ENCODE measurements at places on chromosomes 16 and 17.

DNA sequence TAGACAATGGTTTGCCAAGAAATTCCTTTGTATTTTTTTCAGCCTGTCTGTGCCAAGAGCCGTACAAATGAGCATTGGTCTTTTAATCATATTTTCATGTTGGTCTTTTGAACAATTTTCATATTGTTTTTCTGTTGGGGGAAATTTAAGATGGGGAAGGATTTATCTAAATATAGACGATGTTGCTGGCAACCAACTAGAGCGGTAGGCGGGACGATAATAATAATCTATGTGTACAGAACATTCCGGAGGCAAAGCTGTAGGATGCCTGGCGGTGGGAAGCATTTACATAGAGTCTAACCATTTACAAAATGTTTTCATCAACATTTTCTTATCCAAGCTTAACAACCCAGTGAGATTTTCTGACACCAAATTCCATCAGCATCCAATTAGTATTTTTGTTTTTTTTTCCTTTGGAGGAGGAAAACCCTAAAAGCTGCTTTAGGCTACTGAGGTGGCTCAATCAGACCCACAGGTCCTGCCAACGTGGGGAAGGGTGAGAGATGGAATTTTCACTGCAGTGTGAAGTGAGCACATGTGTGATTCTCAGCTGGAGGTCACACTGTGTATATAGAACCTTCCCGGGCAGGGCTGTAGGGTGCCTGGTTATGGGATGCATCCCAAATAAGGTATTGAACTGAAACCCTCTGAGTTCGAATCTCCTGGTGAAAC, 11.7 kb upstream of the SEC14L1 start:
- no peak for DNase-seq

- DNase-seq: no peak
Observed at GRCh38 chr17:60481604-60482003, 44.4 kb downstream of the APPBP2 start.

DNA sequence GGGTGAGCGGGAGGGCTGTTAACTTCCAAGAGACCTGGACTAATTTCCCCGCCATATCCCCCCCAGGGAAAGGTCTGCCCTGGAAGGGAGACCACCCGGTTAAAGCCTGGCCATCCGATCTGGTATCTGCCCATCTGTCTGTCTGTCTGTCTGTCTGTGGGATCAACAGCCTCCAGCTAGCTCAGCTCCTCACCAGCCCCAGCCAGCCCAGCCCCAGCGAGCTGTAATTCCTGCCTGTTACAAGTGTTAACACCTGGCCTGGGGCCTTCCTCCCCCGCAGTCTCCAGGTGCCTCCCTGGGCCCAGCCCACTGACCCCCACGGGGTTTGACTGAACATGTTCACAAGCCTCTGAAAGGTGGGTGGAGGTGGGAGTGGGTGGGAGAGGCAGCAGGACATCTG, 4.0 kb downstream of the WNT3 start:
- no peak for DNase-seq

GRCh38 chr16:70674221-70675014, 11.4 kb downstream of the MTSS2 start:
- DNase-seq: no peak

GRCh38 chr16:19833176-19833575, 51.5 kb downstream of the GPRC5B start:
- no peak for DNase-seq

DNA sequence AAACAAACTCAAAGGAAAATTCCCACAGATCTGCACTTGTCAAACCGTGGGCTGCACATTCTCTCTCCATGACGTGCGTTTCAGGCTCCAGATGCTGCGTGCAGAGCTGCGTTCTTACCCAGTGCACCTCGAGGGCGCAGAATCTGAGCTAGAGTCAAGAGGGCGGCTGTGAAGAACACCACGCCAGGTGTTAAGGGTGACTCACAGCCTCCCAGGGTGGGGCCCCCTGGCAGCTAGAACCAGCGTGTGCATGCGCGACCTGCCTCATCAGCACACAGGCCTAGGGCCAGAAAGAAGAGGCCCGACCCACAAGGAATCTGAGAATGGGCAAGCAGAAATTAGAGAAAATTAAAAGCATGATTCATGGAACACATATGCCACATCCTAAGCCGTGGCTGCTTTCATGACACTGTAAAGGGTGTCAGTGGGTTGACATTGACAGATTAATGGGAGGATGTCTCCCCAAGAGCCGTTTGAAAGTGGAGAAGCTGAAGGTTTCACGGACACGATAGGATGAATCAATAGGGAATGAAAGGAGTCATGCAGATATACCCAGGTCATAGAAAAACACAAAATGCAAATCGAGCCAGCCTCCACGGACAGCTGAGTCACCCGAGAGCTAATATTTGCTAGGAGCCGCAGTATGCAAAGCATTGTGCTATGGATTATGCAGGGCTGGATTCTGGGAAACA, 29.0 kb downstream of the MARCHF10 start:
- DNase-seq: no peak

DNA sequence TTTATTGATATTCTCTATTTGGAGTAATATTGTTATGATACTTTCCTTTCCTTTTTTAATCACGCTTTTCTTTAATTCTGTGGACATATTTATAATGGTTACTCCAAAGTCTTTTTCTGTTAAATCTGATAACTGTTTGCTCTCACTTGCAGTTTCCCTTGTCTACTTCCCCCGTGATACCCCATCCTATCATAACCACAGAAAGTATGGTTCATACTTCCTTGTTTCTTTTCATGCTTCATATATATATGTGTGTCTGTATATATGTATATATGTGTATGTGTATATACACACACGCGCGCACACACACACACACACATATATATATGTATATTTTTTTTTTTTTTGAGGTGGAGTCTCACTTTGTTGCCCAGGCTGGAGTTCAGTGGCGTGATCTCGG, 23.5 kb downstream of the SPECC1 start:
- no peak for DNase-seq

GRCh38 chr16:3115561-3115960, 3.2 kb downstream of the ZNF205 start:
- DNase-seq: no peak

DNA sequence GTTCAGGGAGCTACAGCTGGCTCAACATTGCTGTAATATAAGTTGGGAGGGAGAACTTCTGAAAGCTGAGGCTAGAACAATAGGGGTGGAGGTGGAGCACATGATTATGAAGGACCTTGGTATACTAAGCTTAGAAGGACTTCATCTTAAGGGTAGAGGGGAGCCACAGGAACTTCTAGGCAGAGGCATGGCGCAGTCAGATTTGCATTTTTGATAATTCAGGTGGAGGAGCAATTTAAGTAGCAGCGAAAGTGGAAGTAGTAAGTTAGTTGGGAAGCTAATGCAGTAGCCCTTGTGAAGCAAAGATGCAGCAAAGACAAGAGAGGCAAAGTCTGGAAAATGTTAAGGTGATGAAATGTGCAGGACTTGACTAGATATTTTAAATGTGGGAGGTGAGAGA, 144.1 kb downstream of the SPECC1 start:
- no peak for DNase-seq

- no peak for DNase-seq
Observed at GRCh38 chr17:48868916-48869500, 23.6 kb upstream of the ATP5MC1 start.

GRCh38 chr17:50135316-50136095, 5.5 kb upstream of the SAMD14 start:
- no peak for DNase-seq

DNA sequence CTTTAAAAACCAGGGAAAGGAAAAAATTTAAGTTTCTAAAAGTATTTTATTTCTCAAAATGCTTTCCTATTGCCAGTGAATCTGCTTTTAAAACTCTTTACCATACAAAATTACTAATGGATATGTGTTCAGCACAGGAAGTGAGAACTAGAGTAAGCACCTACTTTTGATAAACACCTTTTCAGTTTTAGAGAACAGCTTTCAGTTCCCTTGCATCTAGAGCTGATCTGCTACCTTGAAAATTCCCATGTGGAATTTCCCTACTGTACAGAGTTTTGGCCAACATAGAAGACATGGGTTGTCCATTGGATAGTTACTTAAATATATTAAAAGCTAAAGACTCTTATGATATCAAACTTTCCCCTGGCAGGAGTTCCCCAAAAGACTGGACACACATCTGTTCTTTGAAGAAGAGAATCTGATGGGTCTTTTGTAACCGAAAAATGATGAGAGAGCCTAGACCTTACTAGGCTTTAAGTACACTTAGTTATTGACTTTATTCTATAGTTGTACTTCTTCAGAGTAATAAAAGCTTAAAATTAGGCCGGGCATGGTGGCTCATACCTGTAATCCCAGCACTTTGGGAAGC, 112.1 kb upstream of the CNTNAP4 start:
- DNase-seq: no peak

GRCh38 chr16:79393127-79393526, 207.4 kb downstream of the MAF start:
- DNase-seq: no peak

DNA sequence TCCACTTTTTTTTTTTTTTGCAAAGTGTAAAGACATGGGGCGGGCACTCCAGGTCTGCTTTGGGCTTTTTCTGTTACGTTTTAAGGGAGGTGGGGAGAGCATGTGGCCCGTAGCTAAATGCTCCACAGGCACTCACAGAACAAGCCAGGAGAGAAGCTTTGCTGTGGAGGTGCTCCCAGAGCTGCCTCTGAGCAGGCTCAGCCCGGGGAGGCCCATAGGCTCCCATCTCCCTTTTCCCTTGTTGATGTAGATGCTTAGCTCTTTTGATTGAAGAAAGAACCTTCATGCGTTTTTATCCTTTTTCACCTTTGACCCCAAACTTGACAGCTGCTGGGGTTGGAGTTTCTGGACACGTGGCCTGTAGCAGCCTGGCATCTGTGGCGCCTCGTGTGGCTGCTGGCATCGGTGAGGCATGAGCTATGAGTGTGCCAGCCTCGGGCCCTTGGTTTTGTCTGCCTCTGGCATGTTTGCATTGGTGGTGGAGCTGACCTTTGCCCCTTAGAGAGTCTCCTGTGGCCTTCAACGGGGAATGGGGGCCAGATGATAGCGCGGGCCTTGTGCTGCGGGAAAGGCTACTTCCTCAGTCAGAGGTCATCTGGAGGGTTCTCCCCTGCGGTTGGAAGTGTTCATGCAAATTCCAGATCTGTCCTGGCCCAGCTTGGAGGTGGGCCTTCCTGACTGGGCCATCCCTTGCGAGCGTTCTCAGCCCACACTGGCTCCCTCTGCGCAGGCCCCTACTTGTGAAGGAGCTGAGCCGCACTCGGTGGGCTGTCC, 20.0 kb upstream of the IL17C start:
- DNase-seq: no peak

GRCh38 chr16:66924527-66925321, 611 bp downstream of the RRAD start:
- DNase-seq: no peak

GRCh38 chr16:19518388-19518787, 3.5 kb downstream of the GDE1 start:
- no peak for DNase-seq

GRCh38 chr16:80018466-80018865, 417.9 kb upstream of the MAF start:
- no peak for DNase-seq

- DNase-seq: no peak
Observed at GRCh38 chr16:11556945-11557720, 29.6 kb downstream of the LITAF start.

DNA sequence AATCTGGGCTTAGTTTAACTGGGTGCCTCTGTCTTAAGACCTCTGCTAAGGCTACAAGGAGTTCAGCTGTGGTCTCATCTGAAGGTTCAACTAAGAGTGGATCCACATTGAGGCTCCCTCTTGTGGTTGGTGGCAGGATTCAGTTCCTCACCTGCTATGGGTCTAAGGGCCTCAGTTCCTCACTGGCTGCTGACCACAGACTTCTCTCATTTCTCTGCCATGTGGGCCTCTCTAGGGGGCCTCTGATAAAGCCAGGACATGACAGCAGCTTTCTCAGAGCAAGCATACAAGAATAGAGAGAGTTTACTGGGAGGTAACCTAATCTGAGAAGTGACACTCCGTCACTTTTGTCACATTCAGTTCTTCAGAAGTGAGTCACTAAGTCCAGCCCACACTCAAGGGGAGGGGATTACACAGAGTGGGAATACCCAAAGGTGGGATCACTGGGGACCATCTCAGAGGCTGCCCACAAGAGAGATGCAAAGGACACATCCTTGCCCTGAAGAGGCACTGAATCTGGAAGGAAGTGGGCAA, 19.2 kb upstream of the ABAT start:
- no peak for DNase-seq

DNA sequence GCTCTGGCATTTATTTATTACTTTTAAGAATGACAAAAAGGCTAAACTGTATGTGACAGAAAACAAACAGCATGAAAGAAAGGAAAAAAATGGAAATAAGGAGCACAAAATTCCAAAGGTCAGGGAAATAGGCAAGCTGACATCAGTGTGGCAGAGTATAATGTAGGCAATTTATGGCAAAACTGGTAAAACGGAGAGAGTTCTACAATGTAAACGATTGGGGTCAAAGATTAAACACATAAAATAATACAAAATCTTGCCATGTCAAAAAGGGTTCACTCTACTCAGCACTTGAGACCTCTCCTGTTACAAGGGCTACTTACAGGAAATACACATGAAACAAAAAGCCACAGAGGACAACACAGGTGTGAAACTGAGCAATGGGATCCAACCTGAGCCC, 47.0 kb upstream of the CDRT4 start:
- DNase-seq: no peak

DNA sequence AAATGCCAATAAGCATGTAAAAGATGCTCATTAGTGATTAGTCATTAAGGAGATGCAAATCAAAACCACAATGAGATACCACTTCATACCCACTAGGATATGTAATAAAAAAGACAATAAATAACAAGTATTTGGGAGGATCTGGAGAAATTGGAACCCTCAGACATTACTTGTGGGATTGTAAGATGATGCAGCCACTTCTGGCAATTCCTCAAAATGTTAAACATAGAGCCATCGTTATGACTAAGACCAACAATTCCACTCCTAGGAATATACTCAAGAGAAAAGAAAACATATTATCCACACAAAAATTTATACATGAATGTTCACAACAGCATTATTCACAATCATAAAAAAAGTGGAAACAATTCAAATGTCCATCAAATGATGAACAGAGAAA, 336.2 kb upstream of the PMFBP1 start:
- DNase-seq: no peak

DNA sequence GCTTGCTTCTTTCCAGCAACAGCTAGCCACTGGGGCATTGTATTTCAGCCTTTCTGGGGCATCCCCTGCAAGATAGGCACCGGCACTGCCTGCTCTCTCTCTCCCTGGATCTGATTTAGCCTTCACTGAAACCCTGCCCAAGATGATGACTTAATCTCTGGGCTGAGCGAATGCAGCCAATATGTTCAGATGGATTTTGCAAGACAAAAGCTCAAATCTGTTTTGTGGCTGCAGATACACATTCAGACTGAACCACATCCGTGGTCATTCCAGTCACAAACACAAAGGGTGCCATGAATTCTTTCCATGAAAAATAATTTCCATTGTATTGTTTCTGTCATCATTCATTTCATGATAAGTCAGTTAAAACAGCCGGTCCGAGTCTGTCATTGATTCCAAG, 24.2 kb downstream of the SOST start:
- no peak for DNase-seq
